ENCODE measurements at places on chromosomes 6 and 20.

DNA sequence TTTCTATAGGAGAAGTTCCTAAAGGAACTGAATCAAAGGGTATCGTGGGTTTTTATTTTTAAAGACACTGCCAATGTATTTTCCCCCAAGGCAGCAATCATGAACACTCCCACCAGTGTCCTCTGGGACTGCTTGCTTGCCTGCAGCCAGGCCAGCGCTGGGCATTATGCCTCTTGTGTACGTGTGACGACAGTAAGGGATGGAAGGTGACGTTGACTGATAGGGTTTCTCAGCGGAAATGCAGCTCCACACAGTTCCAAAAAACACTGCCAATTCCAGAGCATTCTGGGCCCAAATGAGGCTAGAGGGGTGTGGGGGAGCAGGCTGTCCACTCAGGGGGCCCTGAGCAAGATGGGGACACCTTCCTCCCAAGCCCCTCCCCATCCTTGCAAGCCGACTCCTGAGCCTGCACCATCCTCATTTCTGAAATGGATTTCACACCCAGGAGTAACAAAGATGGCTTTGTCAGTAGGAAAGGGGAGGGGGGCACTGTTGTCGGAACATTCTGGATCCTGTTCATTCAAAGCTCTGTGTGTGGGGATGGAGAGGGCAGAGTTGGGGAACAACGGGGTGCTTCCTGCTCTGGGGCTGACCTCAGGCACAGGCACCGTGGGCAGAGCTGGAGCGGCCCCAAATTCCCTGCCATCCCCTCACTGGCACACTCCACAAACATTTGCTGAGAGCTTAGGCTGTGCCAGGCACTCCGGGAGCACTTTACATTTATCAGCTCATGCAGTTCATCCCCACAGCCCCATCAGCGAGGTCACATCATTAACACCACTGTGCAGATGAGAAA, 20.0 kb downstream of the PREX1 start:
- DNase-seq = no peak

DNA sequence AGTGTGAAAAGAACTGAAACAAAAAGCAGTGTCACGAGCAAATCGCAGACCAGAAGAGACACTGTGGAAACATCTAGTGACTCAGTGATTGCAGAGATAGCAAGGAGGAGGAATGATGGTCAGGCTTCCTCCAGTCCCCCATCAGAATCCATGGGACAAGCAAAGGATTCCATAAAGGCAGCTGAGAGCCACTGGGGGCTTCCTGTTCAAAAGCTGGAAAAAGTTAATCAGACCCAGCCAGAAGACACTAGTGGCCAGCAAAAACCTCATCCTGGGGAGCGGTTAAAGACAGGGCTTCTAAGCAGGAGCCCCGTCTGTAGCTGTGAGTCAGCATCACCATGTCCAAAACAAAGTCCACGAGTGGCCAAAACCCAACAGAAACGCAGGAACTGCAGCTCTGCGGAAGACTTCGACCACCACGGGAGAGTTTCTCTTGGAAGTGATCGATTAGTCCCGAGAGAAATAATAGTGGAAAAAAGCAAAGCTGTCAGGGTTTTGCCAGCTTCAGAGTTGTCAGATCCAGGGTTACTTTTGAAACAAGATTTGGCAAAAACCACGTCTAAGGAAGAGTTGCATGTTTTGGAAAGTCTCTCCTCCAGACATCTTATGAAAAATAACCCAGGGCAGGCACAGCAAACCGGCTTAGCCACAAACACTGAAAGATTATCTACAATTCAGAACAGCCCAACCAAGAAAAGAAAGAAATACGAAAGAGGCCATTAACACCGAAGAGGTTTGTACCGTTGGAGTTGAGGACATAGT, 51.0 kb downstream of the JAG1 start:
- no peak for DNase-seq

DNA sequence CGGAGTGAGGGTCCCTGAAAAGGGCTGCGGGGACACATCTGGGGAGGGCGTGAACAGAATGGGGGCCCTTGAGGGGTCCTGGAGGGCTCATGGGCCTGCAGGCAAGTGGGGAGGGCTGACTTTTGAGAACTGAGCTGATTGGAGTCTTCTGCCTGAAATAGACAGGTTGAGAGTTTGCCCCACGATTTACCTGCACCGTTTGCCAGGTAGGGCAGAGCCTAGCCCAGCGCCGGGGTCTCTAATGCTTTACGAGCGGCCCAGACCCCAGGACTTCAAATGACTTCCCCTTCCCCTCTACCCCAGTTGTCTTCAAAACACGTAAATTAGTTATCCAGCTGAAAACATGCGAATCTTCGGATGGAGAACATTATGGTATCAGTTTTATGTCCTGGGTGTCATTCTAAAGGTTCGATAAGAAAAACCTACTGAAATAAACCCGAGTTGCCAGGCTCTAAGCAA, 1.3 kb downstream of the PLCB1 start:
- no peak for DNase-seq

DNA sequence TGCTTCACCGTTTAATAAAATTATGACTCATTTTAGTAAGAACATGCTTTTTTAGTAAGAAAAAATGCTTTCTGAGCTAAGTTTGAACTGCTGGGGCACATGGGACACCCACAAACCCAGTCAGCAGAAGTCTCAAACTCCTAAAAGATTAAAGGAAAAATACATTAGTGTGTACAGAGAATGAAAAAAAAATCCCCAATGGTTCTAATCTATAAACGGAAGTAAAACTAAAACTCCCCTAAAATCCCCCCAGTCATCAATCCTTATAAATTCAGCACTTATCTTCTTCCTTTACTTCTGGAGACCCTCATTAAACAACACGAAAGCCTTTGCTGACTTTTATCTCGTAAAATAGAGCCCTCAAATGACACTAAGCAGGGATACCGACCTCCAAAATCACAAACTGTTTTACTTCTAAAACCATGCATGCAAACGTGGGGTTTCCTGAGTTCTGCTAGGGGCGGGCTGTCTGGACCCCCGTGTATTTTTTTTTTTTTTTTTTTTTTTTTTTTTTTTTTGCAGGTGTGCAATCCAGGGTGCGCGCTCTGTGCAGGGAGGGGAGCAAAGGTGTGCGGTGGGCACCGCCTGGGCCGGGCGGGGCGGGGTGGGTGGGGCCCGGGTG, 1.1 kb upstream of the MYB start:
- no peak for DNase-seq

DNA sequence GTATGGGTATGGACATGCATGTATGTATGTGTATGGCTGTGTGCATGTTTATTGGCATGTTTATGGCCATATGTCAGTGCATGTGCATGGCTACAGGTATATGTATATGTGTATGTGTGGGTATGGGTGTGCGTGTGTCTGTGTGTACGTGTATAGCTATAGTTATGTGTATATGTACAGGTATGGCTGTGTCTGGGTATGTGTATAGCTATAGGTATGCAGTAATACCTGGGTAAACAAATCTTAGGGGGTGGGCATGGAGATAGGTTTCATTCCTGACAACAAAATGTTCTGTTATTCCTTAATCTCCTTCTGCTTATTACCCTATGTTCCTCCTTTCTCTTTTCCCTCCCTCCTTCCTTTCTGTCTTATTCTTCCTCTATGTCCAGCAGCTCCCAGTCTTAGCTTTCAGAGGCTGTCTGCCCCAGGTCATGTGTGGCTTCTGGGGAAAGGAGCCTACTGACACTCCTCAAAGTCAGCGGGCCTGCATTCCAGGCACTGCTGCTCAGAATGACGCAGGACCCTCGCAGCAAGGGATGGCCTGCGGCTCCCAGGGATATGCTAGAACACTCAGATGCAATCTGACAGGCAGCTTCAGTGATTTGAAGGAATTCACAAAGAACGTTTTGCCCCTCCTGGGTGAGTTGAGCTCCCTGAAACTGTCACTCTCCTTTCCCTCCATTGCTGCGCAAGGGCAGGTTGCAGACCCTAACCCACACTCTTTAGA, 139.3 kb upstream of the PHACTR1 start:
- no peak for DNase-seq

DNA sequence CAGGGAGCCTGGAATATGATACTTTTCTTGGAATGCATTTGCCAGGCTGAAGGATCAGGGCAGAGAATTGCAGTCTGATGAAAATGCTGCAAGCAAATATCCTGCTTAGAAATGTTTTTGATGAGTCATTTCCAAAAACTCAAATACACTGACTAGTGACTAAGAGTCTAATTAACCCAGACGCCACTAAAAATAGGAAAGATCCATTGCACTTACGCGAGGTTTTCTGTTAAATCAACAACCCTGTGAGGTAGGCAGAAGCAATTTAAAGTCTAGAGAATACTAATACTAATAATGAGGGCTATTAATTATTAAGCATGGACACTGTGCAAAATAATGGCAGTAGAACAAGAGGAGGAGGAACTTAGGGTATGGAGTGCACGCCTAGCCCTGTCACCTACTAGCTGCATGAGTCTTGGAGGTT, 130.1 kb upstream of the DOK5 start:
- no peak for DNase-seq

GRCh38 chr6:129073051-129073450, 190.1 kb downstream of the LAMA2 start:
- DNase-seq = no peak

DNA sequence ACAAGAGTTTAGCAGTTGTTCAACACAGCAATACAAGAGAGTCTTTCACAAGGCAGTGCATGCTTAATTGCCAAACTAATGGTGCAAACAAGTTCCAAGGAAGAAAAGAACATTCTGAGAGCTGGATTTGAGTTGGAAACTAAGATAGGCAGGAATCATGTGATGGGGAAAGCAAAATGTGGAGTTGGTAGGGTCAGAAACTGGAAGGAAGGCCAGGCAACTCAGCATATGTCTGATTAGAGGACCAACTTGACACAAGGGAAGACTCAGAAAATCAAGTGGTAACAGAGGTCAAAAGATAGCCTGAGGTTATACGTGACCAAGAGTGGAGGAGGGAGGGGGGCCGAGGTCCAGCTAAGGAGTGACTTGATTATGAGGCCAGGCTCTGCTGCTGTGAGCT, 117.3 kb downstream of the SMLR1 start:
- DNase-seq = no peak

- DNase-seq = peak; percentile 54
Measured at GRCh38 chr6:95127261-95127660, 450.1 kb upstream of the MANEA start.

GRCh38 chr20:18734525-18735189, 78.9 kb upstream of the SCP2D1 start:
- DNase-seq = no peak

GRCh38 chr6:81126150-81126549, 626.3 kb downstream of the TENT5A start:
- no peak for DNase-seq

DNA sequence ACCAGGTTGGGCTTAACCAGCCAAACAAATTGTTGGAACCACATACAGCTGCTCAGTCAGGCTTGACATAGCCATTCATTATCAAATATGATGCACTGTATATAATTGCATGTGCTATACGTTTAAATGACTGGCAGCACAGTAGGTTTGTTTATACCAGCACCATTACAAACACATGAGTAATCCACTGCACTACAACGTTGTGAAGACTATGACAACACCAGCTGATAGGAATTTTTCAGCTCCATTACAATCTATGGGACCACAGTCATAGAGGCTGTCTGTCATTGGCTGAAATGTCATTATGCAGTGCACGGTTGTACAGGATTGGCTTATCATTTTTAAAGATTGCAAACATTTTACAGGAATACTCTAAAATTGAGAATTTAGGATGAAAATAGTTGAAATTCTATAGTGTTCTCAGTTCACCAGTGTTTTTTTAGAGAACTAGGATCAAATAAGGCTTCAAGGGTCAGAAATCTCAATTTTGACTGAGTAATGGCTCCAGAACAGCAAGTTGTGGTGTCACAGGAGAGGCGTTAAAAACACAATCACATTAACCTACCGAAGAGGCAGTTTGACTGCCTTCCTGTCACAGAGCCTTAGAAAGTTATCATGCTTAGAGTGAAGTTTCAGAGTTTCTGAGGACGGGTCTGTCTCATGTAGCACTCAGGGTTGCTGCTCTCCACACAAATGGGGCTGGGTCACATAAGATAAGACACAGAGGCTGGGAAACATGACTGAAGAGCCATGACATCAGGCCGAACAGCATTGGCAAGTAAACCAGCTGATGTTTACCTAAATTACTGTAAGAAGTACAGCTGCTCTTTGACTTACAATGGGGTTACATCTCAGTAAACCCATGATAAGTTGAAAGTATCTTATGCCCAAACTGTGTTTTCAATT, 60.7 kb upstream of the SMLR1 start:
- DNase-seq = no peak

- DNase-seq = peak; percentile 52
Measured at GRCh38 chr6:55175078-55176049, 1.0 kb downstream of the HCRTR2 start.

DNA sequence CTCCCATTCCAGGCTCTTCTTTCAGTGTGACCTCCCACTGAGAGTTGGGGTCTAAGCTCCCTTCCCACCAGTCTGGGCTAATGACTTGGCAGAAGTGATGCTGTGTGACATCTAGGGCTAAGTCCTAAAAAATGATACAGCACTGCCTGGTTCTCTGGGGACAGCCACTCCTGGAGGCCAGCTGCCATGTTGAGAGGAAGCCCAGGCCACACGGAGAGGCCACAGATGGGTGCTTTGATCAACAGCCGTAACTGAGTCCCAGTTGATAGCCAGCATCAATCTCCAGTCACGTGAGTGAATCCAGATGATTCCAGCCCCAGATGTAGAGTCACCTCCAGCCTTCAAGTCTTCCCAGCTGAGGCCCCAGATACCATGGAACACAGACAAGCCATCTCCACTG, 13.8 kb downstream of the SUN5 start:
- no peak for DNase-seq

DNA sequence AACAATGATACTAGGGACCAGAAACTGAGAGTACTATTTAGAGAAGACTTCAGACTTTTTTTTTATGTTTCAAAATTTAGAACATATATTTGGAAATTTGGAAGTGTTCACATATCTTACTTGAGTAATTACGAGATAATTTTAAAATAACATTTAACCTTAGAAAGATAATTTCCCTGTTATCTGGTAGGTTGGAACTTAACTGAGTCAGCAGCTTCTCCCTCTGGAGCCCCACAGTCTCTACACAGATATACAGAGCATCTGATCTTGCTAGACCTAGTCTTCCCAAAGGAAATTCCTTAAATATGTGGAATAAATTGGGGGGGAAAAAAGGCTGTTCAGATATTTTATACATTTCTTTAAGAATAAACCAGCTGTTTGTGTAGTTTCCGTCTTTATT, 48.6 kb downstream of the TSPYL4 start:
- DNase-seq = no peak

- DNase-seq = no peak
Measured at GRCh38 chr6:121619013-121619412, 183.6 kb downstream of the GJA1 start.

Measured in DMS79 (cell line).